ENCODE measurements at places on chromosomes 11 and 22.
A peak's percentile ranks its signal among the peaks of the same experiment; 100 is the strongest.

- DNase-seq = no peak
Measured at GRCh38 chr11:134363592-134363991, 31.8 kb downstream of the GLB1L2 start.

- no peak for DNase-seq
Measured at GRCh38 chr22:23072077-23072910, 2.0 kb downstream of the GNAZ start.

GRCh38 chr11:93740730-93741093 lies 583 bp downstream of the TAF1D start:
- peak; percentile 56 for DNase-seq

DNA sequence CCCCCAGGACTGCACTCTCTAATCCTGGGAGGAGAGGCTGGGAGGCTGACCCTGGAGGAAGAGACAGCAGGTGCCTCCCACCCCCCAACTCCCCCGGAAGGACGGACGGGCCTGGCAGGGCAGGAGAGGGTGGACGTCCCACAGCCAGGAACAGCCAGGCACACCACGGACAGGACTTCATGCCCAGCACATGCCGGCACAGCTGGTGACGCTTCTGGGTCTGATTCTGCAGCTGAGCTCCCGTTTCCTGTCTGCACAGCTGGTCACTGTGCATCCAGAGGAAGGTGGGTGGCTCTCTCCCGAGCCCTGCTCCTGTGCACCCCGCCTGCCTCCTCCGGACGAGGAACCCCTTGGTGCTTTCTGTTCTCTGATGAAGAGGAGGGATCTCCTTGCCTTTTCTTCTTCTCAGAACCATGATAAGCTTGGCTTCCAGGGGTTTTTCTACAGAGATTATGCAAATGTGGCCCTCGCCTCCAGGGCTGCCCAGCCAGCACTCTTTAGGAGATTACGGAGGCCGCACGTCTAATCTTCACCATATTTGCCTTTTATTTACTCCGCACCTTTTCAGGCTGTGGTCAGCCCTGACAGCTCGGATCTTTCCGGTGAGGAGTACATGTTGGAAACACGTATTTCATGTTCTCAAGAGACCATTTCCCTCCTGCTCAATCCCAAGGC lies 1295.8 kb downstream of the BRD1 start:
- DNase-seq = no peak

DNA sequence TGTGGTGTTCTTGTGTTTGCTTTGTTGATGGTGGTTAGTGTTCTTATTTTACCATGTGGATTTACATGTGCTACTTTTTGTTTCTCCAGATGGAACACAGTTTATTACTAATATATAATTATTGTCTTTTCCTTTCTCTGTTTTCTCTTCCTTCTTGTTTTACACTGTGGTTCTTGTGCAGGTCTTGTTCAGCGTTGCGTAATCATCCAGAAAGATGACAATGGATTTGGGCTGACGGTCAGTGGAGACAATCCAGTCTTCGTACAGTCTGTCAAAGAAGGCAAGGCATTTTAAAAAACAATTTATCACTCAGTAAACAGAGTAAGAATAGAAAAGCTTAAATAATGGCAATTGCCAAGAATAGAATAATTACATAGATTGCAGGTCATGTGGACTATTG lies 84.4 kb downstream of the ARHGEF12 start:
- DNase-seq = no peak

- no peak for DNase-seq
Measured at GRCh38 chr22:29702000-29702930, 17.5 kb upstream of the CABP7 start.

DNA sequence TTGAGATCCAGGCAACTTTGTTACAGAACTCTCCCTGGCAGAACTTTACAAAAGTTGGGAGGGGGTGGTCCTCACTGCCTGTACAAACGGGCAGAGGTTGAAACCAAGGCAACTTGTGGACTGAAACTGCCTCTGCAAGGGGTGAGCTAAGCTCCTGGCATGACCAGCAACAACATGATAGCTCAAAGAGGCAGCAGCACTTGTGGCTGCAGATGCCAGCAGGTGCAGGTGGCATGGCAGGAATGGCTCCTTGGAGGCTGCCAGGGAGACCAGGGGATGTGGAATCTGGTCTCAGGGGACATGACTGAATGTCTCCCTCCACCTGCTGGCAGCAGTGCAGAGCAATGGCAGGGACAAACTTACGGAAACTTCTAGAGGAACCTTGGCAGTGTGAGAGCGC lies 38.8 kb upstream of the PHF21A start:
- no peak for DNase-seq

GRCh38 chr11:119352857-119353260 lies 6.4 kb upstream of the MFRP start:
- DNase-seq = no peak

DNA sequence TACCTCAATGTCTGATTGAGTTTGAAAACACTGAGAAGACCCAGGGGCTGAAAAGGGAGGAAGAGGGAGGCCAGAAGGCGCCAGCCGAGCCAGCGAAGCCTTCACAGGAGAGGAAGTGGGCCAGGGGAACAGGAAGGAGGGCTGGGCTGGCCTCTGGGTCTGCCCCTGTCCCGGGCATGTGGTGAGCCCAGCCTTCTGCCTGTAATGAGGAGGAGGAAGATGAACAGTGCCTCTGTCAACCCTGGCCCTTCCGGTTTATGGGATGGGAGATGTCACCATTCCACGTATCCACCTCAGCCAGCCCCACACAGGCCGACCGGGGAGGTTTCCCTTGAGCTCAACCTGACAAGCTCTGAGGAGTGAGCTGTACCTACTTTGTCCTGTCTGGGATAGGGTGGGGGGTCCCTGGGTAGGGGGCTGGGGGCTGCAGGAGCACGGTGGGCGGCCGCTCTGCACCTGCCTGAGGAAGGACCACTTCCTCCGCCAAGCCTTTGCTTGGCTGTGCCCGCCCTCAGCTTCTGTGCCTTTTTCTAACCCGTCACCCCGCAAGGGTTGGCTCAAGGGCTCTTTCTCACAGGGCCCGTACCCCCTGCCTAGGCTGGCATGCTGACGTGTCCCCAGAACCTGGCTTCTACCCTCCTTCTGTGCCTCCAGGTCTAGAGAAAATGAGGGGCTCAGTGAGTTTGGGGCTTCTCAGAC lies 2.0 kb downstream of the PARVG start:
- DNase-seq = no peak

DNA sequence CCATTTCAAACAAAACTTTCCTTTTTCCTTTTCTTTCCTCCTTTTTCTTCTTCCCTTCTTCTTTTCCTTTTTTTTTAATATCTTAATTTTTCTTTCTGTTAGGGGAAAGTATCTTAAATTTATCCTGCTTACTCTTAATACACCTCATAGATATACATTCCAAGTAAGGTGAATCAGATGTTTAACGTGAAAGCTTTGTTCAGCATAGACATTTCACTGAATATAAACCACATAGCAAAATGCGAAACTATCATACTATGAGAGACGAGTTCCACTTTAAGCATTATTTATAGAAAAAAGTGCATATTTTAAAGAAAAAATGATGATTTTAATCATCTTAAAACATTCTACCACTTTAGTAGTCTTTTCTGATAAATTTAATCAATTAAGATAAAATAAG lies 137.8 kb upstream of the MTMR2 start:
- no peak for DNase-seq

All from activated CD4-positive, alpha-beta T cell treated with anti-CD3 and anti-CD28 coated beads, Interleukin-2, amount 50 U/mL, for 4 hours (primary cell).